ENCODE measurements at places on chromosomes 16 and 17. TPM values are rescaled to one million over a fixed set of nuclear protein-coding genes. Genes with fewer than 3 reads are reported as not detected.

TMEM132E gene
- total RNA-seq = not detected

ATAD5 gene
- total RNA-seq = 5.8 TPM

TRAF4 gene
- 80.7 TPM for total RNA-seq

TPPP3 gene
- total RNA-seq = not detected

SHBG gene
- not detected for total RNA-seq

MMP25 gene
- 0.20 TPM for total RNA-seq

NTN1 gene
- total RNA-seq = not detected

CACNG5 gene
- not detected for total RNA-seq

- no peak for DNase-seq
Observed at GRCh38 chr17:61245706-61246135, 153.9 kb upstream of the TBX2 start.

GRCh38 chr16:56862776-56863175 lies 2.2 kb upstream of the SLC12A3 start:
- no peak for DNase-seq

GRCh38 chr17:44916781-44917241 lies 1.5 kb upstream of the GFAP start:
- peak; percentile 86 for DNase-seq

DNA sequence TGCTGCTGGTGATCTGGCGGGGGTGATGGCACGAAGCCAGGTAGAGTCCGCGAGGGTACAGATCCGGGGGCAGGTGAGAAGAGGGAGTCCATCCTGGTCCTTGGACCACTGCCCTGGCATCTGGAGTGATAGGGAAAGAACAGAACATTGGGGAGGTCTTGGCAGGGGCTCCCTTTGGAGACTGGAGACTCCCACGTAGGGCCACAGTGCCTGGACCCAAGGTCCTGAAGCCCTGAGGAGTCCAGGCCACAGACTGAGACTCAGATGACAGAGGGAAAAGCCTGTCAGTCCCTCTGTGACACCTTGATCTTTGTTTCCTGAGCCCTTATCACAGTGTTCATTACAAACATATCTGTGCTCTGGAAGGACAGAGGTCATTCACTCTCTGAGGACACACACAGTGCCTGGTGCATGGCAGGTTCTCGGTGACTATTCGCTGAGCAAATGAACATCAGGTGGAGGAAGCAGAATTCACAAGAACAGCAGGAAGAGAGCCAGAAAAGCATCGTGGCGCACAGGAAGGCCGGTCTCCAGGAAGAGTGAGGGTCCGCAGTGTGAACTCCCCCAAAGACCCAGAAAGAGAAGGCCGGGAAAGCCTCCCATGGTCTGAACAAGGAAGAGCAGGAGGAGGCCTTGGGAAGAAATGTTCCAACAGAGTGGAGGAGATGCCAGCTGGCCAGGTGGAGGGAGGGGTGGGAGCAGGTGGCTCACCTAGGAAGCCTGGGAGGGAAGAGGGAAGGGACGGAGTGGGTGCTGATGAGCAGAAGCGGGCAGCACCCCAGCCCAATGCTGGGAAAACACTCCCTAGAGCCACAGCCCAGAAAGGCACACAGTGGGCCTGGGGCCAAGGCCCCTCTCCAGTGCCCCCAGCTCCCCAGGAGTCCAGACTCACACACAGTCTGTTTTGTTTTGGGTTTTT lies 20.5 kb downstream of the PEMT start:
- no peak for DNase-seq

DNA sequence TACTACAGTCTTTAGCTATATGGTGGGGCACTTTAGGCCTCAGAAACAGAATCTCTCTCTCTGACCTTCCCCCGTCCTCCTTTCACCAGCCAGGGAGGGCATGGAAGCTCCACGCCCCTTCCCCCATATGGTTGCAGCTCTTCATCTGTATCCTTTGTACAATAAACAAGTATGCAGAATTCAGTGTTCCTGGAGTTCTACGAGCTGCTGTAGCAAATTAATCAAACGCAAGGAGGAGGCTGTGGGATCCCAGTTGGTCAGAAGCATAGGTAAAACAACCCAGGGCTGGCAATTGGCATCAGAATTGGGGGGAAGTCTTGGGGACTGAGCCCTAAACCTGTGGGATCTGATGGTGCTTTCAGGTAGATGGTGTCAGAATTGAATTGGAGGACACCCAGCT lies 163.7 kb upstream of the NLRP1 start:
- DNase-seq = no peak

DNA sequence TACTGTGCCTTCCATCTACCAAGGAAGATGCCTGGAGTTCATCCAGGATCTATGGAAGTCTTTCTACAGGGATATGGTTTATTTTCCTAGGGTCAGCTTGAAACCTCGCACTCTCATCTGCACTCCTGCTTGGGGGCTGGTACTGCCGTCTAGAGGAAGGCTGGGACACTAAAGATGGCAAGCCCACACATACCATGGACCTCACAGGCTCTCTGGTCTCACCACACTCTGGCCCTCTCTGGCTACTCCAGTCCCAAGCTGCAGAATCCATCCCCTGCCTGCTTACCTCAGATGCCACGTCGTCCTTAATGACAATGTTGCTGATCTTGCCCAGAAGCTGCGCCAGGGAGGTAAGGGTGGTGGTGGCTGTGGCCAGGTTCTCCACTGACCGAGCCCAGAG lies 2.1 kb upstream of the UNC119 start:
- DNase-seq = no peak

DNA sequence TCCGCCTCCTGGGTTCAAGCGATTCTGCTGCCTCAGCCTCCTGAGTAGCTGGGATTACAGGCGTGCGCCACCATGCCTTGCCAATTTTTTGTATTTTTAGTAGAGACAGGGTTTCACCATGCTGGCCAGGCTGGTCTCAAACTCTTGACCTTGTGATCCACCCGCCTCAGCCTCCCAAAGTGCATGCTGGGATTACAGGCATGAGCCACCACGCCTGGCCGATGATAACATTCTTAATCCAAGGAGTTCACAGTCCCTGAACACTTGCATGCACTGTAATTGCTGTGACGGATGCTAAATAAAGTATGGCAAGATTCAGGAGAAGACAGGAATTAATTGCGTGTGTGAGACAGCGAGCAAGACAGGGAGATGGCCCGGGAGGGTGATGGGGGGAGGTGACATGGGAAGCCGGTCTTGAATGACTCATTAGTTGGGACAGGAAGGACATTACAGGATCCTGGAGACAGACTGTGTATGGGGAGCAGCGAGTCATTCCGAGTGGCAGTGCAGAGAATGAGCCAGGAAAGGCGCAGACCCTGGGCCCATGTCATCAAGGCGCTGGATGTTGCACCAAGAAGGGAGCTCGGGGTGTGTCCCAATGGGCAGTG lies 6.7 kb downstream of the ABCA3 start:
- DNase-seq = peak; percentile 62

GRCh38 chr16:11788914-11789313 lies 8.1 kb downstream of the ZC3H7A start:
- no peak for DNase-seq

DNA sequence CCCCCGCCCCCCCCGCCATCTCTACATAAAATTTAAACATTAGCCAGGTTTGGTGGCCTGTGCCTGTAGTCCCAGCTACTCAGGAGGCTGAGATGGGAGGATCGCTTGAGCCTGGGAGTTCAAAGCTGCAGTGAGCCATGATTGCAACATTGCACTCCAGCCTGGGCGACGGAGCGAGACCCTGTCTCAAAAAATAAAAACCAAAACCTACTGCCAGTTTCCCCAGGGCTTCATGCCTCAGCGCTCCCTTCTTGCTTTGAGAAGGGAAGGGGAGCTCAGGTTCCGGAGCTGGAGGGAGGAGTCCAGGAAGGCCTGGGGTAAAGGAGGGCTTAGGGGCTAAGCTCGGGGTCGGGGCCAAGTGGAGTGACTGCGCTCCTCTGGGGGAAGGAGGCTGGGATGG lies 20.5 kb downstream of the PLCD3 start:
- no peak for DNase-seq

GRCh38 chr17:66580184-66580955 lies 254.5 kb upstream of the CACNG5 start:
- no peak for DNase-seq

DNA sequence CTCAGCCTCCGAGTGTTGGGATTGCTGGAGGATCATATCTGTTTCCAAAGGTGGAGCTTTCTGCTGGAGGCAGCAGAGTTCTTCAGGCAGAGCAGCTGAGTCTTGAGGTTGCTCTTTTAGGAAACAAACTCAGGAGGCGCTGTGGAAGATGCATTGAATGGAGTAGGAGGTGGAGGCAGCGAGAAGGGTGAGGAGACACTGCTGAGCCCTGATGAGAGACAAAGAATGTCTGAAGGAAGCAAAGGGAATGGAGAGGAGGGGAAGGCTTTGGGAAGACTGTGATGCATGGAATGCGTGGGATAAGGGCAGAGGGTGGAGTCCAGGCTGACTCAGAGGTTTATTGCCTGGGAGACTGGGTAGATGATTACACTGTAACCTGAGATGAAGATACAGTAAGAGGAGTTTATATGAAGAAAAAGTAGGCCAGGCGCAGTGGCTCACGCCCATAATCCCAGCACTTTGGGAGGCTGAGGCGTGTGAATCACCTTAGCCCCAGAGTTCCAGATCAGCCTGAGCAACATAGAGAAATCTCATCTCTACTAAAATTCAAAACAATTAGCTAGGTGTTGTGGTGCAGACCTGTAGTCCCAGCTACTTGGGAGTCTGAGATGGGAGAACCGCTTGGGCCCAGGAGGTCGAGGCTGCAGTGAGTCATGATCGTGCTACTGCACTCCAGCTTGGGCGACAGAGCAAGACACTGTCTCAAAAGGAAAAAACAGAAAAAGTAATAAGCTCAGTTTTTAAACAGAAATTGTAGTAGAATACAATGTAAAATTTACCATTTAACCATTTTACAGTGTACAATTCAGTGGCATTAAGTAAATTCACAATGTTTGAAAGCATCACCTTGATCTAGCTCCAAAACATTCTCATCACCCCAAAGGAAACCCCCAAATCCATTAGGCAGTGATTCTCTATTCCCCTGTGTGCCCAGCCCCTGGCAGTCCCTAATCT lies 17.8 kb upstream of the TMEM219 start:
- DNase-seq = peak; percentile 100

DNA sequence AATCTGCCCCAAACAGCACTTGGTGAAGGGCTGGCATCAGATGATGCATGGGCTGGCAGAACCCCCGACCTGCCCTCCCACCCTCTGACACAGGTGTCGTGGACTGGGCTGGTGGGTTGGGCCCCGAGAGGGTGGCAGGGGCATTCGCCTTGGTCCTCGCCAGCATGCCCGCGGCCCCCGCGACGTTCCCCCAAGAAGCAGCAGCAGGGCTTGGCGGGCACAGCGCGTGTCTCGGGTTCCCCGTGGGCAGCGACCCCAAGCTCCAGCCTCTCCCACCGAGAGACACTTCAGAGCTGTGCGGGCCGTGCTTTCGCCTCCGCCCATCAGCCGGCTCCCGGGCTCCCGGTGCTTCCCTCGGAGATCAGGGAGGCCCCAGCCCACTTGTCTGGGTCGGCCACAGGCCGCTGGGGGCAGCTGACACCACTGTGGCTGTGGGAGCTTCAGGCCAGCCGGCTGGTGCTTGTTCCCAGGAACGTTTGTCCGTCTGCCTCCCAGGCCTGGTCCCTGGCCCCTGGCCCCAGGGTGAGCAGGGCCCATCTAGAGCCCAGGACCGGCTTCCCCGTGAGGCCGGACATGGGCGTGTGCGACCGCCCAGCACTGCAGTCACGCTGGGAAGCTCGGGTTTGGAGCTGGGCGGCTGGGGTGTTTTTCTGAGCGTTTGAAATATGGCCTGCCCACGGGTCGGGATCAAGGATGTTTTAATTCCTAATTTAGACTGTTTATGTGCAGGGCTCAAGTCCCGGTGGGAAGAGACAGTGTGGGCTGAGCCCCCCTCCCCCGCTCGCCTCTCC lies 16.6 kb downstream of the CACNA1H start:
- DNase-seq = no peak

DNA sequence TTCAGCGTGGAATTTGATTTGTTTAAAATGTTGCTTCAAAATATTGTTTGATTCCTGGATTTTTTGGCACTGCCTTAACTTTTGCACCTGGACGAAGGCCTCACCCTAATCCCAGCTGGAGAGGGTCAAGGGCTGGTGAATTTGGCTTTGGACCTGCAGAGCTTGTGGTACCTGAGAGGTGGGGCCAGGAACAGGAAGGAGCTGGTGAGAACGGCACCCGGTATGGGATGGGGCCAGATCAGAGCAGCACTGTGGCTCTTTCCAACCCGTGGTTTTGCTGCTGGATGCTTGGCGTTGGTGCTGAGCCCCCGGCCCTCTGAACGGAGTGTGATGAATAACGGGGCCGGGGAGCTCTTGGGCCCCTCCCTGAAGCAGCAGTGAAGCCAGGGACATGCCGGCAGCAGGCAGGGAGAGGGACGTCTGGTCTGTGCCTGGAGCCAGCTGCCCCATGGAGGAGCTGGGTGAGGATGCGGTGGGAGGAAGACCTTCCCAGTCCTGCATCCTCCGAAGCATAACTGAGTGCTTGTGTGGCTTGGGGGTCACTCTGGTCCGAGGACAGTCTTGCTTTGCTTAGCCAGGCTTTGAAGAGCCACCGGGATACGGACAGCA lies 275.4 kb downstream of the SEC14L1 start:
- DNase-seq = no peak

Data from HT1080 (cell line).